ENCODE measurements at places on chromosomes 4 and X.
A peak's percentile ranks its signal among the peaks of the same experiment; 100 is the strongest.

DNA sequence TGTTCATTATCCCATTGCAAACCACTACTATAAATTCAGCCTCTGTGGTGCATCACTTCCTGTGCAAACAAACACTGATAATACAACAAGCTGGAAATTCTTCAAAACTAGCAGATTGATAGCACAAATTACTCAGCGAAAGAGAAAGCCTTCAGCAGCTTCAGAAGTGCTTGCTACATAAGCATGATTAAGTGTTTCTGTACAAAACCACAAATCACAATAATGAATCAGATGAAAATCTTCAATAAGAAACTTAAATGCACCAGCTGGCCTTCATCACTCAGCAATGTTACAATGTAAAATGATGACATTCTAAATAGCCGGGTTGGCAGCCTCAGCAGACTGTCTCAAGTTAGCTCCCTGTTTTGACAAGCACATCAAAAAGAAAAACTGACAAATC, 262.2 kb downstream of the SPOCK3 start:
- DNase-seq: peak; percentile 63

GRCh38 chr4:48774760-48775710, 5.0 kb downstream of the FRYL start:
- DNase-seq: no peak

- peak; percentile 33 for DNase-seq
Observed at GRCh38 chrX:40996886-40997530, 88.2 kb upstream of the USP9X start.

GRCh38 chr4:1239950-1240307, 9.0 kb downstream of the CTBP1 start:
- DNase-seq: no peak

- DNase-seq: no peak
Observed at GRCh38 chr4:162847945-162848549, 318.6 kb downstream of the NAF1 start.

DNA sequence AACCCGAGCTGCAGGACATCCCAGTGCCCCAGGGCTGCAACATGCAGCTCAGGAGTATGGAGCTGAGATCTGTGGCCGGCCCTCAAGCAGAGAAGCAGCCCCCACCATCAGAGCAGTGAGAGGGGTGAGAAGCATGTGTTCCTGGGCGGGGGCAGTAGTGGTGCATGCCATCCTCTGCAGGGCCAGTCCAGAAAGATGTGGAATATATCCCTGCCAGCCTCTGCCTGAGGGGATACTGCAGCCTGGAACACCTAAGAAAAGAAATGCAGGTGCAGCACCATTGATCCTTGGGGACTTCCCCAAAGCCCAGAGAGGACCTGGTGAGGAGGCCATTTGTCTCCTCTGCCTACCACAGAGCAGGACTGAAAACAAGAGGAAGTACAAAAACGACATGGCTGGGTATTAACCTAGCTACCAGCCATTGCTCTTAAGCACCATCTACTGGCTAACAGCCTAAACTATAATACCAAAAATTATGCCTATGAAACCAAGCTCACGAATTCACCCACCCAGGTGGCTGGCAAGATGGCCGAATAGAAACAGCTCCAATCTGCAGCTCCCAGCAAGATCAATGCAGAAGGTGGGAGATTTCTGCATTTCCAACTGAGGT, 158.8 kb downstream of the ADGRA3 start:
- DNase-seq: peak; percentile 33

DNA sequence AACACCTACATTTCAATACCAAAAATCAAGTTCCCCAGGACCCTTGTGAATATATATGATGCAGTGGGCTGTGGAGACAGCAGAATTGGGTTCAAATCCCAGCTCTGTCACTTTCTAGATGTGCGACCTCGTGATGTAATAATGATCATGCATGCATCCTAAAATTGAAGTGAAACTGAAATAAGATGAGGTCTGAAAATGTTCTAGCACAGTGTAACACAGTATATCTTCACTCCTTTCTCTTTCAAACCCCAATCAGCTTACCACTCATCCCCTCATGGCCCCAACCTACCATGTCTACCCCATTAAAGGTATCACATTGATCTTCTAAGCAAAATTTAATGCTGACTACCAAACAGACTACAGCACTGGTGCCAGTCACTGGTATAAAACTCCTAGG, 69.9 kb upstream of the BRS3 start:
- no peak for DNase-seq

GRCh38 chr4:184171011-184171410, 46.7 kb downstream of the ENPP6 start:
- peak; percentile 45 for DNase-seq

Data from M059J (cell line).